H4 (cell line): ENCODE measurements at places on chromosomes 11 and 22. TPM values are rescaled to one million over a fixed set of nuclear protein-coding genes. Genes with fewer than 3 reads are reported as not detected.

Gene ISX
- not detected in 2 replicates for total RNA-seq

Gene C11orf91
- total RNA-seq = not detected in 2 replicates

GRCh38 chr11:66228521-66228920, 39.9 kb upstream of the RAB1B start:
- DNase-seq = no peak

DNA sequence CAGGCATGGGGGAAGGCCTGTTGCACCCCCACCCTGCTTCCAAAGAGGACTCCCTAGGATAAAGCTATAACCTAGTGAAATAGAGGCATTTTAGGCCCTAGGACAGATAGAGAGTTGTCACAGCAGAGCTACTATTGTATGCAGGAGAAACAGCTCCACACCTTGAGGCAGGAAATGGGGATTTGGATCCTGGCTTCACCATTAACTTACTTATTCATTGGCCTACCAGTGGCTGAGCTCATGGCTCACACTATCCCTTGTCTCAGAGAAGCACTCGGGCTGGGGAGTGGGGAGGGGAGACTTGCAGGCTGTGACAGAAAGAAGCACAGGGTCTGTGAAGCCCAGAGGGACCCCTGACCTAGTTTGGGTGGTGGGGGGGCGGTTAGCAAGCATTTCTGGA, 999 bp upstream of the PDE2A start:
- no peak for DNase-seq

DNA sequence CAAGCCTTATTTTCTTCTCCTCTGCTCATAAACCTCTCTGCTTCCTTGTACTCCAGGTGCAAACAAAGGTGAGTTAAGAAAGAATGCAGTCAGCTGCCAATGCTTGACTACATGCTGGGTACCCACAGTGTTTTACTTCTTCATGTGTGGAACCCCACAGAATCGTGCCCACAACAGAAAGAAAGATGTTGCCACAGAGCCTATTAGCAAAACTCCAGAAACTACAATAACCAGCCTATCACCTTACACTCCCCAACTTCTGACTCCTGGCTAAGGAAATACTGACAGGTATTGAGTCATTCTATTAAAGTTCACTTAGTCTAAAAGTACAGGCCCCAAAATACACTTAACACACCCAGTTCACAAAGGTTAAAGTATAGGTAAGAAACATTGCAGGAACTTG, 56.9 kb upstream of the CCDC89 start:
- no peak for DNase-seq

GRCh38 chr22:46748908-46749675, 11.0 kb upstream of the CERK start:
- no peak for DNase-seq

GRCh38 chr11:92340839-92341238, 116.2 kb downstream of the FAT3 start:
- no peak for DNase-seq

GRCh38 chr22:45602824-45603595, 68.6 kb upstream of the ATXN10 start:
- peak; percentile 63 for DNase-seq

- DNase-seq = no peak
These were observed 3.6 kb upstream of the APOBEC3A start for GRCh38 chr22:38953577-38954413.
